ENCODE measurements at places on chromosomes 16 and 17.

GRCh38 chr17:81520021-81520901 lies 7.7 kb upstream of the ACTG1 start:
- no peak for DNase-seq

DNA sequence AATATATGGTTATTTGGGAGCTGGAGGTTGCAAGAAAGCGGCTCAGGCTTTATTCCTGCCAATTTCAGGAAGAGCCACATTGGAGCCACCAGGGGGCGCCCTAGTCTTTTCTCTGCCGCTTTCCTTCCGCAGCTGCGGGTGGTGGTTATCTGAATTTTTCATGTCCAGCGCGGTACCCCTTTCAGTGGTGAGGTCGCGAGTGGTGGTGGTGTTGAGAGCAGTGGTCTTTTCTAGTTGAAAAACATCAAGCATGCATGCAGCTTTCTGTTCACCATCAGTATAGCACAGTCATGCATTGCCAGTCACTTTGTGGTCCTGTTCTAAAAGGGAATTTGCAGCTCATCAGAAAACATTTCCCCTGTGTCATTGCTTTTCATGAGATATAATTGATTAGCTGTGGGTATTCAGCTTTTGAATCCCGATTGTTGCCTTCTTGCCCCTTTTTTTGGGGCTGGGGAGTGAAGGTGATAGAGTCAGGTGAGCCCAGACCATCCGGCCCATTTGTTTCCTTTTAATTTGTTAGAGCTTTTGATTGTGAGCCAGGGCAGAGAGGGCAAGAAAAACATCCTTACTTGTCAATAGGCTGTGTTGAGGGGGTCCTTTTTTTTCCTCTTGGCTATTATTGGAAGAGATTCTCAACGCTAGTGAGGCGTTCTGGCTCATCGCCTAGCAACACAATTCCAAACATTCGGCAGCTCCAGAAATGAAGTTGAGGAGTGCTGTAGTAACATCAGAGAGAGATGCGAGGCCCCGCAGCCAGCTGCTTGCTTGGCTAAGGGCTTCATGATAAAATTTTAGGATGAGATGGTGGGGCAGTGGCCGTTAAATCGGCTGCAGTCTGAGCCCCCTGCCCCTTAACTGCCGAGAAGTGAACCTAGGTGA lies 119.0 kb downstream of the SNX29 start:
- peak; percentile 33 for DNase-seq

DNA sequence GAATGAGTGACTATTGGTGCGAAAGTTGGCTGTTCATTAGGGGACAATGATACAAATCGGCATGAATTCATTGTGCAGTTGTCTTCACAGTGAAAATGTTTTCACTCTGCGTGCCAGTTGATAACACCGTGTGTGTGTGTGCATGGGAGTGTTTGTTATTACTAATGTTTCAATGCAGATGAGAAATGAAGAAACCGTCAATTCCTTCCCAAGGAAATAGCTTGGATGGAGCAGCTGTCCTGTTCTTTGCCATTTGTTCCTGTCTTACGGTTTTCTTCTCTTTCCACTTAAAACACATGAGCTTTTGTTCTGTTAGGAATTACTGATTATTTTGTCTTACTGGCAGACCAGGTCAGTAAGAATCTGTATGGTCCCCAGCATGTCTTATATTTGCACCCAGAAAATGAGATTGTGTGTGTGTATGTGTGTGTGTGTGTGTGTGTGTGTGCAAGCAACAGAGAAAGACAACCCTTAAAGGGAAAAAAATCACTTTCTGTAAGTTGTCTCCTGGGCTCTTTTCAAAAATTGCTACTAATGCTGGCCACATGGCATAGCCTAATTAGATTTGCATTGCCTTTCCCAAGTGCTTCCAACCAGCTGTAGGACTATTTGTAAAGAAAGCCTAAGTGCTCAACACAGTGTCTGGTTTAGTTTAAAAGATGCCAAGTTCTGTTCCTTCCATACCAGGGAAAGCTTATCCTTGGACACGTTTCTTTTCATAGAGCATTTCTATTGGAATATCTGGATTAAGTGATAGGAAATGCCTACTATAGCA lies 23.8 kb downstream of the SHISA9 start:
- DNase-seq = no peak

DNA sequence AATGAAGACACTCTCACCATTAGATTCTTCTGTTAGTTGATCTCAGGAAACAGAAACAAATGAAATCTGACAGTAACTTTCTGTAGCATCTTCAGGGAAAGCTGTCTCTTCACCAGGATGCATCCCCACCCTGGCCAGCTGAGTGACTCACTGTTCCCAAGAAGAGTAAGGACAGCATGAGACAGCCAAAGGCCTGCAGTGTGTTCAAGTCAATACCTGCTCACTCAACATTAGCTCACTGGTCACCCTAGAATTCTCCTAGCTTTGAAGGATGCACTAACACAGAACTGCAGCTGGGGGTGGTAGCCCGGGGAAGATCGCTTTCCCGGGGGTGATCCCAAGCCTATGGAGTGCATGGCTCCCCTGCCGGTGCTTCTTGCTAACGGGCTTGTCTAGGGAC lies 28.2 kb upstream of the CLEC18B start:
- DNase-seq = peak; percentile 38

- DNase-seq = no peak
These were observed 43.3 kb downstream of the TIMM22 start for GRCh38 chr17:1040216-1040600.

GRCh38 chr16:85084841-85085510 lies 27.3 kb downstream of the CIBAR2 start:
- no peak for DNase-seq

Data from T1000 (cell line).